Cortex of kidney (tissue), 1 donor: ENCODE measurements at places on chromosomes 16 and 17.

GRCh38 chr17:62765351-62765750, 42.8 kb downstream of the MARCHF10 start:
- no peak for DNase-seq

DNA sequence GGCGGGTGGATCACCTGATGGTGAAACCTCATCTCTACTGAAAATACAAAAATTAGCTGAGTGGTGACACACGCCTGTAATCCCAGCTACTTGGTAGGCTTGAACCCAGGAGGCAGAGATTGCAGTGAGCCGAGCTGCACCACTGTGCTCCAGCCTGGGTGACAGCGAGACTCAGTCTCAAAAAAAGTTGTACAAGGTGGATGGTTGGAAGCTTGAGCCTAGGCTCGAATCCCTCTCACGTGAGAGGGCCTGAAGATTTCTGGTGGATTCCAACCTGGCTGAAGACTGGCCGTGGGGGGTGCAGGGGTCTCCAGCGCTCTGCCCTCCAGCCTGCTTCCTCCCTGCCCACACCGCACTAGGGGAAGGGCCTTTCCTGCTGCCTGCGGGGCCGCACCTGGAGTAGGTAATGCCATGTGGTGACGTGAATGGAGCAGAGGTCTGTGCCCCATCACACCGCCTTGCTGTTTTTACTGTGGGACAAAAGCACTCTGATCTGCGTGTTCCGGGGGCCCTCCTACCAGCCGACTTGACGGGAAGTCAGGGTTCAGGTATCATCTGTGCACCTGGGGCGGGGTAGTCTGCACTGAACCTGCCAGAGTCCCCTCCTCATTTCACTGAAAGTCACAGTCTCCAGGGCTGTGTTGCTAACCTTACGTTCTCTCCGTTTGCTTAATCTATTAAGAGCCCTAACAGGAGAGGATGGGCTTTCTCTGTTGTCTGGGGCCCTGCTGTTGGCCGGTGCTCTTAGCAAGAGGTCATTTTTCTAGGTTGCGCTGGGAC, 4.2 kb downstream of the RPL13 start:
- DNase-seq: no peak

DNA sequence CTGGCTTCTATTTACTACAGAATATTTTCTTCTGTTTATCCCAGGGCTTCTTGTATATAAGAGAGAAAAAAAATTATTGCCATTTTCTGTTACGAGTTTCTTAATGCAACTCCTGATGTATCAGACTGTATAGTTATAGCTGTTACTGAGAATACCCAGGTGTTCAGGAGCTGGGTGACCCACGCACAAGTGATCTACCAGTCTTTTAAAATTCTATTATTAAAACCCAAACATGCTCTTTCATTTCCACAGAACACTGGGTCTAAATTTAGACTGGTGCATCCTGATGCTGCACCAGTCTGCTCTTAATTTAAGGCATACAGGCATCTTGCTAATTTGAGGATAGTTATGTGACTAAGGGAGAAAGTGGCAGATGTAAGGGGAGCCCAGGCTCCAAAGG, 31.2 kb upstream of the NLRP1 start:
- DNase-seq: no peak

DNA sequence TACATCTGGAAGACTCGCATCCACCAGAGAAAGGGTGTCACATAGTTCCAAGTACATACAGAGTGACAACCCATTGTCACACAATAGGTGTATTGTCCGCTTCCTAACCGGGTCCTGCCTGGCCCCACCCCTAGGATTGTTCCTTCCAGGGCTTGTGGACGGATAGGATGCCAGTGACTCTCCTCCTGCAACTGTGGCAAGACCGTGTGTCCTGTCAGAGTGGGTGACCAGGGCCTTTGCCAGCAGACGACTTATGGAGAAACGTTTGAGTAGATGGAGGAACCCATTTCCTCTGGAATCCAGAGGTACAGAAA, 258.4 kb downstream of the CPPED1 start:
- DNase-seq: no peak

- DNase-seq: no peak
Measured at GRCh38 chr16:67016143-67016542, 12.8 kb upstream of the CBFB start.

DNA sequence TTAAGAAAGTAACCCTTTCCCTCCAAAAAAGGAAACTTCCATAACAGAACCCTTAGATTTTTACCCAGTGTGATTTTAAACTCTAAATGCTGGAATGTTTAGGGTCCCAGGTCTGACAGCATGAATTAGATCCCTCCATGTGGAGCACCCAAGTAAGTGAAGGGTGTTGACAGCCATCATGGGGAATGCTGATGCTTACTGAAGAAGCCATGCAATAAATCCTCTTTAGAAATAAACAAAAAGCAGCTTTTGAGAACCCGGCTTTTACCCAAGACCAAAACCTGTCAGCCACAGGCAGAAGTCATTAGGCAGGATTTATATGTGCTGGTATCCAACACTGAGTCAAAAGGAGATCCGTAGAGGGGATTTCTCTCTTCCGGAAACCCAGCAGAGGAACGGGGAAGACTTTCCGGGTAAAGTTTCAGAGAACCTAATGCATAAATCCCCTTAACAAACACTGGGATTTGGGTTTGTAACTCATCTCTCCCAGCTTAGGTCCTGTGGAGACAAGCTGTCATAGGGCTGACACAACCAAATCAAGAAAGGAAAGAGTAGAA, 287.5 kb downstream of the IRX3 start:
- DNase-seq: no peak

GRCh38 chr17:81398176-81398831, 3.0 kb downstream of the BAHCC1 start:
- DNase-seq: no peak
